Fibroblast of skin of right biceps (primary cell): ENCODE measurements at places on chromosomes 13 and 19.

GRCh38 chr13:20431080-20431479 lies 94.6 kb downstream of the CRYL1 start:
- no peak for DNase-seq

- peak; percentile 79 for DNase-seq
These were observed 54.3 kb downstream of the GATAD2A start for GRCh38 chr19:19459707-19460251.

GRCh38 chr13:107238262-107238981 lies 670.5 kb upstream of the ARGLU1 start:
- no peak for DNase-seq

- peak; percentile 25 for DNase-seq
These were observed 67.6 kb upstream of the TDRD3 start for GRCh38 chr13:60329221-60329923.

DNA sequence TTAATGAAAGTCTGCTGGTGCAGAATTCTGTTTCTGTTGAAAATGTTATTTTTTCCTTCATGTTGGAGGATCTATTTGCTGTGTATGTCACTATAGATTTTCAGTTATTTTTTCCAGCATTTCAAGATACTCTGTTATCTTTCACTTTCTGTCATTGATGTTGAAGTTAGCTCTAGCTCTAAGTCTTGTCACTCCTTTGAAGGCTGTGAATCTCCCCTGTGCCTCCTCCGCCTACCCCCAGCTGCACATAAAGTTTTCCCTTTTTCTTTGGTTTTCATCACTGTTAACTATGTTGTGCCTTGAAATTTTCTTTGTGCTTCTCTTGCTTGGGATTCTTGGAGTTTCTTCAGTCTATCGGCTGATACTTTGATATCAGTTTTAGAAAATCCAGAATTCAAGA lies 20.8 kb downstream of the URI1 start:
- DNase-seq, result no peak

DNA sequence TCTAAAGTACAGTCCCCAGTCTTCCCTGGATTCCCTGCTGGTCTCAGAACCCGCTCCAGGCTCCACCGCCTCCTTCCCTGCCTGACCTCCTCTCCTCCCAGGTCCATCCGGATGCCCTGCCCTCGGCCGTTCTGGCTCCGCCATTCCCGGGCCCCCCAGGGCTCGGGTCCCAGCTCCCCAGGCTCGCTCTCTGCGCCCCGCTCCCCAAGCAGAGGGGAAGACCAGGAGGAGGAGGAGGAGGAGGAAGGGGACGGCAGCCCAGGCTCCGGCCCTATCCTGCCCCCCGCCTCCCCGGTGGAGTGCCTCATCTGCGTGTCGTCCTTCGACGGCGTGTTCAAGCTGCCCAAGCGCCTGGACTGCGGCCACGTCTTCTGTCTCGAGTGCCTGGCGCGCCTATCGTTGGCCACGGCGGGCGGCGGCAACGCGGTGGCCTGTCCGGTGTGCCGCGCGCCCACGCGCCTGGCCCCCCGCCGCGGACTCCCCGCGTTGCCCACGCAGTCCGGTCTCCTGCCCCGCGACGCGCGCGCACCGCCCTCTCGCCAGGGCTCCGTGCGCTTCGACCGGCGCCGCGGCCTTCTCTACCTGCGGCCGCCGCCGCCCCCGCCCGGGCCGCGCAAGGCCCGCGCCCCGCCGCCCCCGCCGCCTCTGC lies 647 bp downstream of the RNF225 start:
- no peak for DNase-seq

DNA sequence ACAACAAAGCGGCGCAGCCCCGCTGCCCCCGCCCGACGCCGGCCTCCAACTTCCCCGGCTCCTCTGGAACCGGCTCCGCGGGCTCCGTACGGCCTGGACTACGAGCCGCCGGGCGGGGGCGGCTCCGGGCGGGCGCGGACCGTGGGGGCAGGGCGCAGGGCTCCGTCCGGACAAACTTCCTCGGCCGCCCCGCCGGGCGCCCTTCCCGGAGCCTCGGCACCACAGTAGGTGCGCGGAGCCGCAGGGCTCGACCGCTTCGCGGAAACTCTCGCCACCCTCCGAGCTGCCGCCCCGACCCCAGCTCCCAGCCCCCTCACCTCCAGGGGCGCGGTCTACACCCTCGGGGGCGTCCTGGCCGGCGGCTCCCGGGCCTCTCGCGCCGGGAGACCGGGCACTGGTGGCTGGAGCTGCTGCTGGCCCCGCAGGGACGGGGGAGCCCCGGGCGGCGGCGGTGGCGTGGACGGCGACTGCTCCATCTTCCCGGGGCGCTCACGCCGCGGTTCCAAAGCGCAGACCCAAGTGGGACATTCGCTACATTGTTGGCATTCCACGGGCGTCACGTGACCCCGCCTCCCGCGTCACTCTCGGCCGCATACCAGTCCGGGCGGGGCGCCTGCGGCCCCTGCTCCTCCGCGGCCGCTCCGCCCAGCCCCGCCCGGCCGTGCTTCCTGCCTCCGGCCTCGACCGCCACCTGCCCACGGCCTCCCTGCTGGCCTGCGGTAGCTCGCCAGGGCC lies at the start of gene LATS2:
Gene LATS2 (minus strand): TSS at position 558 of the 735 bp plus-strand sequence. CDS start 15,560 bp downstream, outside the sequence.
- peak; percentile 96 for DNase-seq

GRCh38 chr13:81089371-81090157 lies 748.6 kb upstream of the SPRY2 start:
- DNase-seq, result no peak

GRCh38 chr19:49167857-49168409 lies 10.3 kb downstream of the TRPM4 start:
- no peak for DNase-seq

- DNase-seq, result no peak
These were observed 3.5 kb downstream of the USP12 start for GRCh38 chr13:27168086-27168485.

DNA sequence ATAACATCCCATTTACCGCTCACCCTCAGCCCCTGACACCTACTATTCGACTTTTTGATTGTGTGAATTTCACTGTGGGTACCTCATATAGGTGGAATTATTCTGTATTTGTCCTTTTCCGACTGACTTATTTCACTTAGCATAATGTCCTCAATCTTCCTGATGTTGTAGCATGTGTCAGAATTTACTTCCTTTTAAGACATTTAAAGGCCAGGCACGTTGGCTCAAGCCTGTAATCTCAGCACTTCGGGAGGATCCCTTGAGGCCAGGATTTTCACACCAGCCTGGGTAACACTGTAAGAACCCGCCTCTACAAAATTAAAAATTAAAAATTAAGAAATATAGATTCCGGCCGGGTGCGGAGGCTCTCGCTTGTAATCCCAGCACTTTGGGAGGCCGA lies 13.0 kb downstream of the ZNF490 start:
- DNase-seq, result no peak

GRCh38 chr19:33501693-33502356 lies 19.8 kb downstream of the PEPD start:
- DNase-seq, result no peak

GRCh38 chr13:51154029-51154555 lies 43.0 kb upstream of the C13orf42 start:
- peak; percentile 33 for DNase-seq

GRCh38 chr19:47241919-47242577 lies 11.0 kb upstream of the BBC3 start:
- DNase-seq, result no peak

GRCh38 chr13:49495783-49496762 lies at the start of gene PHF11:
TSS of gene PHF11 (plus strand) at chr13:49495953. CDS start at chr13:49496002, 49 bp downstream.
- DNase-seq, result peak; percentile 85

DNA sequence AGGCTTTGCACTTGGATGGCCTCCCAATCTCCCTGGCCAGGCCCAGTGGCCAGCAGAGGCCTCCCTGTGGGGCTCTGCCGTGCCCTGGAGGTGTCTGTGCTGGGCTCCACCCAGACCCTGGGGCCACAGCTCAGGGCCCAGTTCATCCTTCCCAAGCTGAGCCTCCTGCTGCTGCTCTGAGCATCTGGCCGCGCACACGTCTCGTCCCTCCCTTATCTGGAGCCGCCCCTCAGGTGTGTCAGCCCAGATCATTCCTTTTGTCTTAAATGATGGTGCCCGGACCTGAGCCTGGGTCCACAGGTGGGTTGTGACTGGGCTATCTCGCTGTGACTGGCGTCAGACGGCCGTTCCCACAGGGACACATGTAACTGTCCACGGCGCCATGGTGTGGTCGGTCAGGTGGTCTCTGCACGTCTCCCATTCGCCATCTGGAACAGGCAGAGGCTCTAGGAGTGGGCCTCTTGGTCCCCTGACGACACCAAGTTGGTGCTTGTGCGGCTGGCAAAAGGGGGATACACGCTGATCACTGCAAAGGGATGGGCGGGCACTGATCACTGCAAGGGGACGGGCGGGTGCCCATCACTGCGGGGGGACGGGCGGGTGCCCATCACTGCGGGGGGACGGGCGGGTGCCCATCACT lies 14.3 kb upstream of the ZNF554 start:
- no peak for DNase-seq

DNA sequence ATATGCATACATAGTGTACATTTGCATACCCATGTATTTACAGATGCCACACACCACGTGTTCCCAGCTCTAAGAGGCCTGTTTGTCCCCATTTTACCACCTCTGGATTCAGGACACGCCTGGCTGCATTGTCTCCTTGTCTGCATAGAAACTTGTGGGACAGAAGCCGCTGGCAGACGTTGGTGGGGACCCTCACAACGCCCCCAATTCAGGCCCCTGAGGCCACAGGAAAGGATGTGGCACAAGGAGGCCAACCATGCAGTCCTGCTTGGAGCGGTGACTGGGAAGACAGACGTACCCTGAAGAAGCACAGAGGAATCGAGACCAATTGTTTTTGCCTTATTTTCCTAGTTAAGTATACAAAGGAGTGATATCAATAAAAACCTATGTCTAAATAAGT lies 96.1 kb downstream of the ANKRD10 start:
- no peak for DNase-seq
